Smooth muscle cell of the brain vasculature (primary cell): ENCODE measurements at places on chromosomes 13 and 19.

GRCh38 chr13:107928762-107929161, 286.6 kb downstream of the LIG4 start:
- no peak for DNase-seq

- DNase-seq = no peak
Measured at GRCh38 chr19:11421371-11422098, 2.4 kb upstream of the RGL3 start.

DNA sequence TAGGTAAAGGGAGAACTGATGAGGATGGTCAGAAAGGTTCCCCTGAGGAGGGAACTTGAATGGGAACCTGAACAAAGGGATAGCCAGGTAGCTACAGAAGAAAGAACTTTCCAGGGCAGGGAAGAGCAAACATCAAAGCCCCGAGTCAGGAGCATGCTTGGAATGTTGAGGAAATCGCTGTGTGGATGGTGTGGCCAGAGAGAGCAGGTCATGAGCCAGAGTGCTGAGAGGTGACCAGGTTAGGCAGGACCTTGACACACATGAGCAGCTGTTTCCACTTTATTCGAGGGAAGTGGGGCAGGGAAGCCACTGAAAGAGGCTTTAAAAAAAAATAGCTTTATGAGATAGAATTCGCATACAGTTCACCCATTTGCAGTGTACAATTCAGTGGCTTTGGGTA, 4.4 kb downstream of the RAB8A start:
- DNase-seq = no peak

GRCh38 chr13:42101821-42102585, 53.6 kb downstream of the DGKH start:
- no peak for DNase-seq

GRCh38 chr19:50551715-50552187, 16.5 kb downstream of the LRRC4B start:
- no peak for DNase-seq

- DNase-seq = no peak
Measured at GRCh38 chr13:42633495-42633894, 59.5 kb downstream of the TNFSF11 start.

DNA sequence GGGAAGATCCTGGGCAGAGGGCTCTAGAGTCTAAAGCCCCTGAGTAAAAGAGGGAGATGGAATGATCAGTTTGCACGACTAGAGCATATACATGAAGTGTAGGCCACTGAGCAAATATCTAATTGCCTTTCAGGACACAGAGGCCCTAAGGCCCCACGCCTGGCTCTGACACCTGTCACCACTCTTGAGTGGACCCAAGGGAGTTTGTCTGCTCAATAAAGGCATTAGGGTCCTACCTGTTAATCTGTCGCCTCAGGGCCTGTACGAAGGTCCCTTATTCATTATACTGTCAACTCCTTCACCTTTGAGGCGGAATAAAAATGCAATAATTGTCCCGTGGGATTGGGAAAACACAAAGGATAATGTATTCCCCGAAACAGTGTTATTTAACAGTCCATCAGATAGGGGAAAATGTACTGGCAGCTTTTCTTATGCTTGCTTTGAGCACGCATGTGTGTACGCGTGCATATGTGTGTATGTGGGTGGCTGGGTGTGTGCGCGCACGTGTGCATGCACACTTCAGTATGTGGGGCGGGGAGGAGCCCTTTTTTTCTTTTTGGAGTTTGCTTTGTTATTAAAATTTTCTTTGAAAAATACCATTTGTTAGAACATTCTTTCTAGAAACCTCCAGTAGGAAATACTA, 161.8 kb upstream of the SERP2 start:
- no peak for DNase-seq

DNA sequence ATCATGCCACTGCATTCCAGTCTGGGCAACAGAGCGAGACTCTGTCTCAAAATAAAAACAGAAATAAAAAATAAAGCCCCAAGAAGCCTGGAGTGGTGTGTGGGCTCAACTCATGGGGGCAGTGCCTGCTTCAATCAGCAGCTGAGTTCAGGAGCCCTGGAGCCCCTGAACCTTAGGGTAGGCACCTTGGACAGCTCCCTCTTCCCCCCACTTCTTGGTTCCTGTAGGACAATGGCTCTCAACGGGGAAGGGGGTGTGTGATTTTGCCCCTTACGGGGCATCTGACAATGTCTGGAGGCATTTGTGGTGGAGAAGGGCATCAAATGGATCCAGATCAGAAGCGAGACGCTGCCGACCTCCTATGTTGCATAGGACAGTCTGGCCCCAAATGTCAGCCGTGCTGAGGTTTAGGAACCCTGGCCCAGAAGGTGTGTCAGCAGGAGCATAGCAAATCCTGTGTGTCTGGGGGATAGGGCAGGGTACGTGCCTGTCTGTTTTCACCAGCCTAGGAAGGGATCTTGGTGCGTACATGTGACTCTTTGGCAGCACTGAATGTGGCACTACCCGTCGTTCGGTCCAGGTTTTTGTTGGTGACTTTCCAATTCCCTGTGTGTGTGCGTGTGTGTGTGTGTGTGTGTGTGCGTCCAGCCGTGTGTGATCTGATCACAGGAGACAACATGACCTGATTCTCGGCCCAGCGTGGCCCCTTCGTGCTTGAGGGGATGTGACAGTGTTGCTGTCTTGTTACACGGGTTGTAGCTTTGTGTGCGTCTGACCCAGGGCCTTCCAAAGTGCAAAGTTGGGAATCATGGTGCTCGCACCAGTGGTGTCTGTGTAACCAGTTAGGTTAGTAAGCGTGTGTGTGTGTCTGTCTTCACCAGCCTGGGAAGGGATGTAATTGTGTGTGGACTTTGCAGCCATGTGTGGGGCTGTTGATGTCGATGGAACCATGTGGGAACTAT, 7.5 kb downstream of the IGLON5 start:
- DNase-seq = no peak

GRCh38 chr19:34229721-34230120, 24.6 kb upstream of the GARRE1 start:
- no peak for DNase-seq

DNA sequence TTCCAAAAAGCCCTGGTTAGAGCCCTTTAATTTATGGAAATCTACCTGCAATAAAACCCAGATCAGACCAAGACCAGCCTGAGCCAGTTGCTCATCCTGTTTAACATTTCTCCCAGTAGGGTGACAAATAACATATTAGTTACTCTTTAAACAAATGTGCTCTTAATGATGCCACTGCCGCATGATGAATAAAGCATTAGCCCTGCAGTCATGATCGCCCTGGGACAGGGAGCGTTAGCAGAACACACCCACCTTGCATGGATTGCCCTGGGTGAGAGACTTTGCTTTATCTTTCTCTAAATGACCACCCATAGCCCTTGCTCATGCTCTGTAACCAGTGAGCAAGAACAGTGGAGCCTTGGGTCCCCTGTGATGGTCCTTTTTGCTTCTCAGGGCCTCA, 362.4 kb downstream of the ENOX1 start:
- DNase-seq = no peak

- DNase-seq = no peak
Measured at GRCh38 chr13:41909506-41909905, 51.4 kb downstream of the VWA8 start.

DNA sequence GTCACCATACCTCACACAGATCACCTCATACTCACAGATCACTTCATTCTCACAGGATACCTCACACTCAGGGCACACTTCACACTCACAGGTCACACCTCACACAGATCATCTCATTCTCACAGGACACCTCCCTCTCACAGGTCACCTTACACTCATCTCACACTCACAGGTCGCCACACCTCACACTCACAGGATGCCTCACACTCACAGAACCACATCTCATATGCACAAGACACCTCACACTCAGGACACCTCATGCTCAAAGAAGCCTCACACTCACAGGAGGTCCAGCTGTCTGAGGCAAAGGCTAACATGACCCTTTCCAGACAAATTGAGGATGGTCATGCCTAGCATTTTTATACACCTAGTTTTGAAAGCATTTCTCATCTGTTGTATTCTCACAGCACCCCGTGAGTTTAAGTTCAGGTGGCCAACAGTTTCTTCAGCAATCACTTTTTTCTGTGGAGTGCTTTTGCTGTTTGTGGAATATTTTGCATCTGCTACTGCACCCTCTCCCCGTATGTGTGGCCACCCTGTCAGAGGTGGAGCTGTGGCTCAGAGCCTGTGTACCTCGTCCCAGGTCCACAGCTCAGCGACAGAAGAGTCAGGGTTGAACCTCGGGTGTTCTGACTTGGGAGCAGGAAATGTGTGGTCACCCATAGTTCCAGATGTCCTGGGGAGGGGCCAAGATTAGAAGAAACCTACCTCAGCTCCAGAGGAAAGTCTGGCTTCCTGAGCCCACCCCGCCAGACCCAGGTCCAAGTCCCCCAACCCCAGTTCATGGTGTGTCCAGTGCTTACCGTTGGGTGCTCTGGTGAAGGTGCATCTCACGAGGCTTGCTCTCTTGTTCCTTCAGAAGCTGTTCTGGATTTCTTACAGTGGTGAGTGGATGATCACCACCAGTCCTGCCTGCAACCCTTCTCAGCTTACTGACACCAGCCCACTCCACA, 7.6 kb downstream of the F7 start:
- no peak for DNase-seq

- DNase-seq = no peak
Measured at GRCh38 chr13:101398191-101398590, 18.1 kb downstream of the NALCN start.

DNA sequence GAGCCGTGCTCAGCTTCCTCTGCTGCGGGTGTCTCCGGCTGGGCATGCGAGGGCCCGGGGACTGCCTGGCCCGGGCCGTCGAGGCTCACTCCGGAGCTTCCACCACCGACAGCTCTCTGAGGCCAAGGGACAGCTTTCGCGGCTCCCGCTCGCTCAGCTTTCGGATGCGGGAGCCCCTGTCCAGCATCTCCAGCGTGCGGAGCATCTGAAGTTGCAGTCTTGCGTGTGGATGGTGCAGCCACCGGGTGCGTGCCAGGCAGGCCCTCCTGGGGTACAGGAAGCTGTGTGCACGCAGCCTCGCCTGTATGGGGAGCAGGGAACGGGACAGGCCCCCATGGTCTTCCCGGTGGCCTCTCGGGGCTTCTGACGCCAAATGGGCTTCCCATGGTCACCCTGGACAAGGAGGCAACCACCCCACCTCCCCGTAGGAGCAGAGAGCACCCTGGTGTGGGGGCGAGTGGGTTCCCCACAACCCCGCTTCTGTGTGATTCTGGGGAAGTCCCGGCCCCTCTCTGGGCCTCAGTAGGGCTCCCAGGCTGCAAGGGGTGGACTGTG, 1.2 kb downstream of the S1PR4 start:
- DNase-seq = no peak

DNA sequence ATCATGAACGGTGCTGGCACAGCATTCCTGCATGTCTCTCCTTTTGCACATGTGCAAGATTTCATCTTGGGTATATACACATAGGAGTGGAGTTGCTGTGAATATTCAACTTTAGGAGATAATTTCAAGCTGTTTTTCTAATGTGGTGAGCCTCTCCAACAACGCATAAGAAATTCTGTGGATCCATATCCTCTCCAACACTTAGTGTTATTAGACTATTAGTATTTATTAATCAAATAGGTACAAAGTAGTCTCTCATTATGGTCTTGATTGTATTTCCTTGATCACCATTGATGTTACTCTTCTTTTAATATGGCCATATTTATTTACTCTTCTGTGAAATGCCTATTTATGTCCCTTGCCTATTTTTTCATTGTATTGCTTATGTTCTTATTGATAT, 114.5 kb downstream of the URI1 start:
- no peak for DNase-seq

DNA sequence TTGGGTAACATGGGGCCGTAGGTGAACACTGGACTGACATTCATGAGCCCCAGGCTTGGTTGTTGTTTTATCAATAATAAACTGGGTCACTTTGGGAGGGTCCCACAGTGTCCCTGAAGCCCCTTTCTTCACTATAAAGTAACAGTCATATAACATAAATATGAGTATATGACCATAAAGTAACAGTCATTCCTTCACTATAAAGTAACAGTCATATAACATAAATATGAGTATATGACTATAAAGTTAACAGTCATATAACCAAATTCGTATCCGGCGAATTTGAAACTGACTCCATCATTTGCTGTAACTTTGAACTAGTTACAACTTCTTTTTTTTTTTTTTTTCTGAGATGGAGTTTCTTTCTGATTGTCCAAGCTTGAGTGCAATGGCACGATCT, 210.3 kb downstream of the KATNAL1 start:
- DNase-seq = no peak

- DNase-seq = peak; percentile 56
Measured at GRCh38 chr13:29749401-29750182, 100.8 kb downstream of the UBL3 start.

GRCh38 chr19:50580970-50581634, 12.9 kb upstream of the LRRC4B start:
- DNase-seq = no peak

- no peak for DNase-seq
Measured at GRCh38 chr13:42485272-42485671, 88.7 kb upstream of the TNFSF11 start.

DNA sequence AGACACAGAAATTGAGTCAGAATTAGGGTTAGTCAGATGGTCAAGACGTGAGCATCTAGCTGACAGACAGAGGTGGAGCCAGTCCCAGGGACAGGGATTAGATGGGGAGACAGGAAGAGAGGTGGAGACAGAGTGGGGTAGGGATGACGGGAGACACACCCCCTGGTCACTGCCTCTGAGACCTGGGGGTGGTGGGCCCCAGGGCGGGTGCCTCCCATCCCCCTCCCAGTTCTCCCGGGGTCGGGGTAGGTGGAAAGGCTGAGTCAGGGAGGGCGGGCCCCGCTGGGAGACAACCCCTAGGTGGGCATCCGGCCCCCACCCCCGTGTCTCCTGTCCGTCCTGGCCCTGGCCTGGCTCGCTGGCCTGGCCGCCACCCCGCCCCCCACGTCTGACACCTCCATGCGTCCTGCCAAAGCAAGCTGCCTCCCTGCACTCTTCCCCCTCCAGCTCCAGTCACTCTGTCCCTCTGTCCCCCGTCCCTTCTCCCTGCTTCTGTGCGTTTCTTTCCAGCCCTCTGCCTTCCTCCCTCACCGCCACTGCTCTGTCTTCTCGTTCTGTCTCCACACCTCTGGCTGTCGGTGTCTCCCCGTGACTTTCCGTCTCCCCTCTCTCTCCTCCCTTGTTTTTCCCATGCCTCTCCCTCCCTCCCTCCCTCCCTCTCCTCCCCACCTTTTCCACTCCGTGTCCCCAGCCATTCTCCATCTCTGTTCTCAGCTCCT, 15.1 kb downstream of the CCDC97 start:
- DNase-seq = no peak

DNA sequence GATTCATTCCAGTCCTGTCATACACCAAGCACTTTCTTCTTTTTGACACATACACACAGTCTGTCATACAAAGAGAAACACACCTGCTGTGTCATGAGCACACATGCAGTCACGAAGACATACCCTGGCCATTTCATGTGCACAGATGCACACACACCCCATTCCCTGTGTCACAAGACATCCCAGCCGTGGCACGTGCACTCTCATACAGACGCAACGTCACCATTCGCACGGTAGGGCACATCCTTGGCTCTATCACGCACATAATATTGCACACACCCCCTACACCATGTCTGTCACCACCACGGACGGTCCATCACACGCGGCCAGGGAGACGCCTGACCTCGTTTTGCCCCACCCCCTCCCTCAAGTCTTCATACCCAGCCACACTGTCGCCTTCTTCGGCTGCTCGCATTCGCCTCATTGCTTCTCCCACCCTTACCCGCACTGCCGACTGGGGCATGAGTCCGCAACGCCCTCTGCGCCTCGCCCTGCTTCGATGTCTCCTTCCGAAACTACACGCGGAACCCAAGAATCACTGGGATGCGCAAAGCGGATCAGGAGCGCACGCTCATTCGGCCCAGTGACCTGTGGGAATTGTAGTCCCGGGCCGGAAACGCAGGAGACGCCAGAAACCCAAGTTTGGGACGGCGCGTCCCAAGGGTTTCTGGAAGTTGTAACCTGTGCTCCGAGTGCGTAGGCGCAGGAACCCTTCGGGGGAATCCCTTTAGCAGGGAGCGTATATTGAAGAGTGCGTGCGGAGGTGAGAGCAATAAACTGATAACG, 6.8 kb upstream of the ZNF283 start:
- DNase-seq = no peak
